ENCODE measurements at places on chromosomes 5 and 9.

DNA sequence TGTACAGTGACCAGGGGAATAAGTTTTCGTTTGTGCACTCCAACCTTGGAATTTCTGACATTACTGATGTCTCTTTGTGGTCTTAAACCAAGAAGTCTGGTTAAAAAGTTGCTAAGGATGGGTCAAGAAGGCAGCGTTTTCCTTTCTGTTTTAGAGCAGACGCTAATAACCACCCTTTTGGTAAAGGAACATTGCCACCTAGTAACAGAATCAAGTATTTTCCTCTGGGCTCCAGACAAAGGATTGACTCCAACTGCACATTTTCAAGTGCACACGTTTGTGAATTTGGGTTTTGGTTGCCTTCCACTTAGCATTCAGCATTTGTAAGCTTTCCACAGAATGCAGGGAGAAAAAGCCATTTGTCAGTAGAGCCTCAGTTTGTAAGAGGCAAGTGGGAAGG lies 22.2 kb upstream of the CEP78 start:
- DNase-seq = no peak

DNA sequence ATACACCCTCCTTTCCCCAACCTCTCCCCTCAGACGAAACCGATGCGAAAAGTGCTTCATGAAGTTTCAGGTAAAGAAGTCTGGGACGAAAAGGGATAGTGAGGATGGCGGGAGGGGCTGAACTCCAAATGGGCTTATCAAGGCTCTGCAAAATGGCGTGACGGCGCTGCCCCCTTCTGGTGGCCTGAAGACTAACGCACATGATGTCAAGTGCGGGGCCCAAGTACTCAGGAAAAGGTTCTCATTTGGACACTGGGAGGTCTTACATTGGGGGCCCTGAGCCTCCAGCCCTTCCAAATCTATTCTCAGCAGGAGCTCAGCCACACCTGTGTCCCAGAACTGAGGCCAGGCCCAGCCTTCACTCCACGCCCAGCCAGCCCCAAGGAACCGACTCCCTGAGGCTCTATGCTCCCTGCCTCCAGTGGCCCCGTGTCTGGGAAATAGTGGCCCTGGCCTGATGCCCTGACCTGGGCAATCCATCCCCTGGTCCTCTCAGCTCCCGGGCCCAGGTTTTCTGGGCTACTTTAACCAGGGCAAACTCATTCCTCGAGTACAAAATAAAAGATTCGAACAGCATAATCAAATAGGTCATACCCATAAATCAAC lies 119.9 kb downstream of the KCNIP1 start:
- peak; percentile 59 for DNase-seq

DNA sequence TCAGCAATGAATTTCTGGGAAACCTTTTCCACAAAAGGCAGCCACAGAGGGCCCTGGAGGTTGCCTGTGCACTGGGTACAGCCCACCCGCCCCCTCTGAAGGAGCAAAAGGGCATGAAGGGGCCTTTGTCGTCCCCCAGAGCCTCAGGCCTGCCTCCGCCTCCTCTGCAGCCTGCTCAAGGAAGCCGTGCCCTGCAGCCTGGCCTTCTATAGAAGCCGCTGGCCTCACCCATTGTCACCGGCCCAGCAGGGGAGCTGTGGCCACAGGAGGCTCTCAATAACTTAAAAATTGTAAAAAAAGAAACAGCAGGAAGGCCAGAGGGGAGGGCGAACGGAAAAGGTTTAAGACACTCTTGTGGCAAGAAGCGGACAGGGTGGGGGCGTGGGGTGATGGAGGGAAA lies 213.3 kb downstream of the IRX2 start:
- DNase-seq = no peak

GRCh38 chr5:141040093-141040770 lies 10.9 kb upstream of the PCDHB1 start:
- peak; percentile 38 for DNase-seq

DNA sequence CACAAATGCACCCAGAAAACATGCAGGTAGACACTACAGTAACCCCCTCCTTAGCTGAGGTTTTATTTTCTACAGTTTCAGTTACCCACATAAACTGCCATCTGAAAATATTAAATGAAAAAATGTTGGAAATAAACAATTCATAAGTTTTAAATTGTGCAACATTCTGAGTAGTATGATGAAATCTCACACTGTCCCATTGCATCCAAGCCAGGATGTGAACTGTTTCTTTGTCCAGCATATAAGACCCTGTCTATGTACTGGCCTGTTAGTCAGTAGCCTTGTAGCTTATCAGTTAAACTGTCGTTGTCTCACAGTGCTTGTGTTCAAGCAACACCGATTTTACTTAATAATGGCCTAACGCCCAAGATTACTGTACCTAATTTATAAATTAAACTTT lies 630.5 kb downstream of the ANXA1 start:
- no peak for DNase-seq

- DNase-seq = peak; percentile 39
These were observed 822.5 kb downstream of the PTPRD start for GRCh38 chr9:9790216-9790872.

DNA sequence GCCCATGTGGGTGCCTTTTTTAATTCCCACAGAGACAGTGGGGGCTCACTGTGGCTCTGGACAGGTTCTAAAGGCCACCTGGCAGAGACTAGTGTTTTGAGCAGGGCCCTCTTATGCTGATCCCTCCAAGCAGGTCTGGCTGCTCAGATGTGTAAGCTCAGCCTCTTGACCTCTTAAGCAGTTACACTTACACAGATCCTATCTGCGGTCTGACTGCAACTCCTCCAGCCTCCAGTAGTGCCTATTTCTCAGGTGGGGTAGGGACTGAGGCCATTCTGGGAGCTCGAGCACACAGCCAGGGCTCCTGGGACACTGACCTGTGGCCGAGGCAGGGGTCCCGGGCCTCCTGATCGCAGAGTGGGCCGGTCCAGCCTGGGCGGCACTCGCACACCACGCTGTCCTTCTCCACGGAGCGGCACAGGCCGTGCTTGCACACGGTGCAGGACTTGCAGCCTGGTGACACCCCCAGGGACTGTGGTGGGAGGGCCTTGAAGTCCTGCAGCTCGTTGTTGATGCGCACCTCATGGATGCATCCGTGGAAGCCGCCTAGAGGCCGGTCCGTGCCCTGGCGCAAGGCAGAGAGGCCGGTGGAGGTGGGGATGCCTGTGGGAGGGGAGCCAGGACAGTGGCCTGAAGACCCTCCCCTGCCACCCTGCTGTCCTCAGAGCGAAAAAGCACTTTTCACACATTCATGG lies 91.9 kb upstream of the PANK3 start:
- no peak for DNase-seq

DNA sequence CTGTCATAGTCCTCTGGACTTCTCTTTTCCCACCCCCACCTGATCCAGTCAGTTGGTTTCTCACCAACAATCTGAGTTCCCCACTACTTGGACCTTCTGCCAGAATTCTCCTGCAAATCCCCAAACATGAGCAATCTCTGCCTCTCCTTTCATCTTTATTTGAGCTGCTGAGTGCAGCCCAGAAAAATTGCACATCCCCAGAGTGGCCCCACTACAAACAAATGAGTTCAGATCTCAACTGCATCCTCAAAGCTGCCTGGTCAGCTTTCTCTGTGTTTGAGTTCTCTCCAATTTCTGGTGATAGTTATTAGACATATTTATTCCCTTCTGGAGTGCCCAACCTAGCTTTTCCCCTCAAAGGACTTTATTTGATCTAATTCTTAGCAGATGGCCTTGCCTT lies 102.2 kb downstream of the PSAT1 start:
- no peak for DNase-seq

GRCh38 chr5:171697221-171698102 lies 88.2 kb upstream of the SMIM23 start:
- no peak for DNase-seq

DNA sequence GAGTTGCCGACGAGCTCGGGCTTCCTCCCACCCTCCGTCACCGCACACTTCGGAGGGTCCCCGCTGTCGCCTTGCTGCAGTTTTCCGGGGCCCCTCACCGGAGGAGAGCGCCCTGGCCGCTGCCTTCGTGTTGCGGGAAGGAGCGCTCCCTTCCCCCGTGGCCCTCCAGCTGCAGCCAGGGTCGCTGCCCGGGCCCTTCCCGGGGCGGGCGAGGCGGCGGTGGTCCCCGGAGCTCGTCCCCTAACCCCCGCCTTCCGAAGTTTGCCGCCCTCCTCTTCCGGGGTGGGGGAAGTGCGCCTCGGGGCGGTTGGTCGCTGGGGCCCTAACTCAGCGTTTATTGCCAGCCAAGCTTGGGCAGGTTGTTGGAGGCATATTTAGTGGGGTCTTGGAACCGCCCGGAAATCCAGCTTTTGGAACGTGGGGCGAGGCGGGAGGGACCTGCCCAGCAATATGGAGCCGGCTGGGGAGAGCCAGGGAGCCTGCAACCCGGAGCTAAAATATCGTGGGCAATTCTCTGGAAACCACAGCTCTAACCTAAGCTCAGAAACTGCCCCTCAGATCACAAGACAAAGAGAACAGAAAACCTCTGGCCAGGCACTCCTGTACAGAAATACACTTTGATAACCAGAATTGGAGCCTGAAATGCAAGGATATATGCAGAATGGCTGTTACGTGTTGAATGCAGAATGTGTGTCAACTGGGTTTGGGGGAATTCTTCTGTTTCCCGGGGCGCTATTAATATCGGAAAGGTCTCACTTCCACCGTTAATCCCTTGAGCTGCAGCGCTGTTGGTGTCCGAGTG lies 890 bp downstream of the PIK3R1 start:
- no peak for DNase-seq

DNA sequence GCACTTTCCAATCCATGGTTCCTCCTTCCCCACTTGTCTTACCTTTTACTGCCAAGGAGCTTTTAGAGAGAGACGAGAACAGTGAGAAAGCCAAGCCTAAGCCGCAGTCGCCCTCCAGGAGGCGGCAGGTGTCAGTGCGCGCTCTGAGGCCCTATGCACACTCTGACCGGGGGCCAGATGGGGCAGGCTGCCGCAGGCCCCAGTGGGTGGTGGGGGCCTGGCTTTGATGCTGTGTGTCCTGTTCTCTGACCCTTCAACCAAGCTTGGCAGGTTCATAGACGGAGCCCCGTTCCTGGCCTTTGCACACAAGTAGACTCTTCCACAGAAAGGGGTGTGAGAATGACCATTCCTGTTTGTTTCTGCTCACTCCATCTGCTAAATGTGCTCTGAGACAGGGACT lies 77.3 kb downstream of the WNK2 start:
- DNase-seq = no peak

DNA sequence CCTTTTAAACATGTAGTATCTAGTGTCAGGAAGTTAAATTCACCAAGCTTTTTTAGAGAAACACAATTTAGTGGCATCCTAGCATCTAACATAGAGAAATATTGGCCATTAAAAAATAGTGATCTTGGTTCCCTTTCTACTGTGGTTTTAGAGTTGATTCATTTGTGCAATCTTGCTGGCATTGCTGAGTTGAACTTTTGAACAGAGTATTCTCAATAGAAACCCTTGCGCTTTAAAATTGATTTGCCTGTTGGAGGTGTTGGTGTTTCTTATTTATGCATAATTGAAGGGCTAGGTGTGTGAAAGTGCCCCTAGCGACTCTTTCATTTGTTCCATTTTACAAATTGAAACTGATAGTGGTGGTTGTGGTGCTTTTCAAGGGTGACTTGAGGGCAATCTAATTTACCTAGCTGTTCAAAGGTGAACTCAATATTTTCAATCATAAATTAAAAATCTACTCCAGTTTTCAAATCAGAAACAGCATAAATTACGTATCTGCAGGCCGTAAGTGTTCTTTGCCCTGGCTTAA lies 73.0 kb upstream of the MPDZ start:
- no peak for DNase-seq

DNA sequence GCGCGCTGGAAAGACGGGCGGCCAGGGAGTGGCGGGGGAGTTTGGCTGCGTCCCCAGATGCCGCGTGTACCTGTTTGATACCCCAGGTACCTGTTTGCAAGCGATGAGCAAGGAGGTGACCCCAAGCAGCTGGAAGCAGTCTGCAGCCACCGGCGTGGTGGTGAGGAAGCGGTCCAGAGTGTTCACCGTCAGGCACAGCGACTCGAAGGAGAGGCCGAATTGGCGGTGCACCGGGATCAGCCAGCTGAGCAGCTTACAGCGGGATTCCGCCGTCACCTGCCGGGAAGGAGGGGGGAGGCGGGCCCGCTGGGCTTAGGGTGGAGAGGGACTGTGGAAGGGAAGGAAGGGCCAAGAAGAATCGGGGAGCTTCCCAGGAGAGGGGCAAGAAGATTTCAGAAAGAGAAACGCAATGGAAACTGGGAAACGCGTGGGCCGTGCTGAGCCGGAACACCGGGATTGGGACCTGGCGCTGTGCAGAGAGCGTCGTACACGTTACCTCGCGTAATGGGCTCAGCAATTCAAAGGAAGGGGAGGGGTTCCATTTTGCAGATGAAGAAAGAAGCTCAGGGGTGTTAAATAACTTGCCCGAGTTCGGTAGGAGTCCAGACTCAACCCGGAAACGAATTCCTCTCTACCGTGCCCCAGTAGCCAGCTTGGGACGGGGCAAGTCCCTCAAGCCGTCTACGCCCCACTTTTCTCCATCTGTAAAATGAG lies 980 bp downstream of the CCNO start:
- no peak for DNase-seq

- no peak for DNase-seq
These were observed 138.0 kb upstream of the GHR start for GRCh38 chr5:42285230-42285629.

GRCh38 chr9:35616681-35617459 lies 1.3 kb downstream of the CD72 start:
- DNase-seq = no peak

GRCh38 chr5:6703806-6704205 lies 9.4 kb upstream of the TENT4A start:
- no peak for DNase-seq

GRCh38 chr5:170132269-170132975 lies 26.7 kb downstream of the FOXI1 start:
- no peak for DNase-seq

GRCh38 chr9:111582888-111583287 lies 16.6 kb downstream of the PTGR1 start:
- no peak for DNase-seq
